ENCODE measurements at places on chromosomes 4 and X.
A peak's percentile ranks its signal among the peaks of the same experiment; 100 is the strongest.

GRCh38 chr4:31045151-31045550 lies 325.0 kb downstream of the PCDH7 start:
- peak; percentile 51 for DNase-seq

DNA sequence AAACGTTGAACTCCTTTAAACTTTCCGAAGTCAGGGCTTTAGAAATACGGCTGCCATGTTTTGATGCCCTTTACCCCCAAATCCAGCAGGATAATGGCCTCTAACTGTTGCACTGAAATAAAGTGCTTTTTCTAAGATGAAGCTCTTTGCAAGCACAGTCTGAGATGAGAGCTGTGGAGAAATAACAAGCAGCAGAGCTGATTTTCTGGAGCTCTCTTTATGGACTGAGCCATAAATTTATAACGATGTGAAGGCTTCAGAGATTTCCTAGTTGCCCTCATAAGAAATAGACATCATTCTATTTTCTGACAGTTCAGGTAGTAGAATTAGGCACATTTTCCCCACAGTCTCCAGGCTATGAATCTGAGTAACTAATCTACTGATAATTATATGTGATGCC lies 567.3 kb downstream of the PDHA2 start:
- DNase-seq = peak; percentile 52

DNA sequence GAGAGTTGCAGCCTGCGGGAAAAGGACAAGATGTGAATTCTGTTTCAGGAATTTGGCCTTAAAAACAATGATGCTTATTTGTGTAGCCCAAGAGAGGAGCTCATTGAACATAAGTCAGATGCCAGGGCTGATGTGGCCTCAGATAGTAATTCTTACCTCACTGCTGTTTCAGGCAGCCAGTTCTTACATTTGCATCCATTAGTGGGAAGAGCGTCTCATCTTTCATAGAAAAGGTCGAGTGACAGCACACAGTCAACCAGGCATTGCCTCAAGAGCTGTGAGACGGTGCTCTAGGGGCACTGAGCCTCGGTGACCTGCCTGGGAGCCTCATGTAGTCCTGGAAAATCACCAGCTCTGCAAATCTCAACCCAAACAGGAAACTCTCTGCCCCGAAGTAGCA lies 174.9 kb upstream of the FRG1 start:
- no peak for DNase-seq

- no peak for DNase-seq
Observed at GRCh38 chr4:43425206-43425605, 532.7 kb downstream of the GRXCR1 start.

- DNase-seq = no peak
Observed at GRCh38 chr4:78692822-78693170, 83.4 kb upstream of the BMP2K start.

DNA sequence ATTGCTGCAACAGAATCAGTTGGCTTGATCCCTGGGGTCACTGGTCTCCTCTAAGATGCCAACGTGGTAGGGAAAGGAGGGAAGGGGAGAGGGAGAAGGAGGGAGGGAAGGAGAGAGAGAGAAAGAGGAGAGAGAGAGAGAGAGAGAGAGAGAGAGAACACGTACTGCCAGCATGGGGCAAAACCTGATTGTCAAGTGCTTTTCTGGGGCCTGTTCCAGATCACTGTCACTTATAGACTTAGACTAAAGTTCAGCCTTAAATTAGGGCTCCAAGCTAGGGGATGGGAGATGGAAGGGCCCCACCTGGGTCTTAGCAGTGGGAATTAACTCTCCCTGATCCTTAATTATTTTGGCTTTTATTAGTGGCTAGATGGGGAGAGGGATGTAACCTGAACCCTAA lies 12.9 kb downstream of the SHROOM4 start:
- DNase-seq = no peak

GRCh38 chr4:41070516-41071281 lies 143.6 kb downstream of the APBB2 start:
- DNase-seq = no peak

GRCh38 chrX:51461053-51462044 lies 35.0 kb downstream of the NUDT11 start:
- DNase-seq = peak; percentile 20

- no peak for DNase-seq
Observed at GRCh38 chrX:28586981-28587551, at the start of gene IL1RAPL1. Gene IL1RAPL1, plus strand, starts transcription at chrX:28587446.

GRCh38 chr4:39169426-39169825 lies 12.9 kb upstream of the WDR19 start:
- no peak for DNase-seq

- DNase-seq = no peak
Observed at GRCh38 chr4:85707611-85708010, 232.7 kb downstream of the ARHGAP24 start.

DNA sequence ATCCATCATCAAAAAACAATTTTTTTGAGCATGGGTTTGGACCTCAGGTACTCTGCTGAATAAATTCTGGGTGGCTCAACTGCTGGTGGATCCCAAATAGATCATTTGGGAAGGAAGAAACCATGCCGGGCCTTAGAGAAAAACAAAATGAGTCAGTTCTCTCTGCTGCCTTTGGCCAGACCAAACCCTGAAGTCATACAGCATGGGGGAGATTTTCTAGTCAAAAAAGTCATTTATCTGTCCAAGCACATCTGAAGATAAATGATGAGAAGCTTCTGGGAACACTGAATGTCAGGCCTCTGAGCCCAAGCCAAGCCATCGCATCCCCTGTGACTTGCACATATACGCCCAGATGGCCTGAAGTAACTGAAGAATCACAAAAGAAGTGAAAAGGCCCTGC lies 261.4 kb downstream of the DHX15 start:
- no peak for DNase-seq

DNA sequence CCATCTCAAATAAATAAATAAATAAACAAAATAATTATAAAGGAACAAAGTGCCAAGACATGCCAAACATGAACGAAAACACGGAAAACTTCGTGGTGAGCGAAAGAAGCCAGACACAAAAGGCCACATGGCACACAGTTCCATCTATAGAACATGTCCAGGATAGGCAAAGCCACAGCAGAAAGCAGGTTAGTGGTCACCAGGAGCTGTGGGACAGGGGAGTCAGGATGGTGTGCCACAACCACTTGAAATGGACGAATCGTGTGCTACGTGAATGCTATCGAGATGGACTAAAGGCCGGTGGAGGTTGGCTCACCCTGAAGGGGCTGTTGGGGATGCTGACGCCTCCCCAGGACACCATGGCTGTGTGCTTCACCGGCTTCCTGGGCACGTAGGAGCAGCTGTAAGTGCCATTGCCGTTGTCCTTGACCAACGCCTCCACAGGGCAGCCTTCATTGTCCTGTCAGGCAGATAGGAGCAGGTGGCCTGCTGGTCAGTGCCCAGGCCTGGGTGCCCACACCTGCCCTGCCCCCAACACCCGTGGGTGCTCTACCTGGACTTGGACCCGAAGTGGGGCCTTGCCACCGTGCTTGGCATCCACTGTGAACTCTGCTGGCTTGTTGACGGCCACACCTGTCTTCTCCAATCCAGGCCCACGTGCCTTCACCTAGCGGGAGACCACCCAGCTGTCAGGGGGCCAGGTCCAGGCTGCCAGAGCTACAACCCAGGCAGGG lies 10.6 kb downstream of the FLNA start:
- DNase-seq = no peak

GRCh38 chrX:118688935-118689334 lies 38.5 kb upstream of the IL13RA1 start:
- DNase-seq = no peak

- no peak for DNase-seq
Observed at GRCh38 chrX:63718010-63718694, 66.9 kb downstream of the ARHGEF9 start.

GRCh38 chr4:128029907-128030306 lies 31.2 kb upstream of the LARP1B start:
- no peak for DNase-seq

DNA sequence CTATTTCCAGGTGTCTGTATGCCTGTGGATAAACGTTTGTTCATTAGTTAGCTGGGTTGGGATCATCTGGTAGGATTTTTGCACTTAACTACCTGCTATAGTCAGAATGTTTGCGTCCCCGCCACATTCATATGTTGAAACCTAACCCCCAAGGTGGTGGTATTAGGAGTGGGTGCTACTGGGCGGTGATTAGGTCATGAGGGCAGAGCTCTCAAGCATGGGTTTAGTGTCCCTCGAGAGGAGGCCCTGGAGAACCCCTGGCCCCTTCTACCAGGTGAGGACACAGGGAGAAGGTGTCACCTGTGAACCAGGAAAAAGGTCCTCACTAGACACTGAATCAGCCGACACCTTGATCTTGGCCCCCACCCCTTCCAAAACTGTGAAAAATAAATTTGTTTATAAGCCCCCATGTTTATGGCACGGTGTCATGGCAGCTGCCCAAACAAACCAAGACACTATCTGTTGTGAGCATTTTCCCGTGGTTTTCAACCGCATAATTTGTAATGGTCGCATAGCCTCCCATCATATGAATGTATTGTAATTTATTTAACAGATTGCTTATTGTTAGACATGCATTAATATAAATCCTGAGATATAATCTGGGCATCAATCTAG lies 92.7 kb upstream of the TRIM2 start:
- no peak for DNase-seq
